ENCODE measurements at places on chromosomes 13 and 19. TPM values are rescaled to one million over a fixed set of nuclear protein-coding genes. Genes with fewer than 3 reads are reported as not detected.
A peak's percentile ranks its signal among the peaks of the same experiment; 100 is the strongest.

- no peak for DNase-seq
Measured at GRCh38 chr13:75307370-75307949, 174.5 kb downstream of the TBC1D4 start.

GRCh38 chr13:75151081-75151643 lies 330.8 kb downstream of the TBC1D4 start:
- DNase-seq: no peak

GRCh38 chr13:98873377-98874028 lies 104.4 kb downstream of the DOCK9 start:
- DNase-seq: peak; percentile 12

- peak; percentile 86 for DNase-seq
Measured at GRCh38 chr19:41871573-41872383, 5.3 kb upstream of the CD79A start.

Gene TMEM59L
- 0.11 TPM for total RNA-seq

Gene C1QTNF9
- not detected for total RNA-seq

Gene ZNF709
- 2.1 TPM for total RNA-seq

Gene SLC25A41
- total RNA-seq: 0.46 TPM

Gene ESD
- 162 TPM for total RNA-seq

Gene CD22
- total RNA-seq: 4.1 TPM

All from activated CD4-positive, alpha-beta T cell treated with anti-CD3 and anti-CD28 coated beads for 36 hours (primary cell).